Activated CD8-positive, alpha-beta T cell treated with anti-CD3 and anti-CD28 coated beads for 36 hours (primary cell): ENCODE measurements at places on chromosomes 5 and 9. TPM values are rescaled to one million over a fixed set of nuclear protein-coding genes. Genes with fewer than 3 reads are reported as not detected.

- peak overlapping the region; percentile 91 for H3K27ac ChIP-seq
- peak; percentile 78 for DNase-seq
Measured at GRCh38 chr5:35838370-35839042, 18.2 kb upstream of the IL7R start.

GRCh38 chr5:140189253-140189652 lies 14.3 kb downstream of the CYSTM1 start:
- no peak overlapping the region for H3K27ac ChIP-seq
- no peaks in the 10 kb centered on the region for H3K4me1 ChIP-seq
- no peaks in the 10 kb centered on the region for H3K36me3 ChIP-seq
- peaks cover 3% of the 10 kb centered on the region for H3K27me3 ChIP-seq
- H3K4me3 ChIP-seq: no peak overlapping the region

DNA sequence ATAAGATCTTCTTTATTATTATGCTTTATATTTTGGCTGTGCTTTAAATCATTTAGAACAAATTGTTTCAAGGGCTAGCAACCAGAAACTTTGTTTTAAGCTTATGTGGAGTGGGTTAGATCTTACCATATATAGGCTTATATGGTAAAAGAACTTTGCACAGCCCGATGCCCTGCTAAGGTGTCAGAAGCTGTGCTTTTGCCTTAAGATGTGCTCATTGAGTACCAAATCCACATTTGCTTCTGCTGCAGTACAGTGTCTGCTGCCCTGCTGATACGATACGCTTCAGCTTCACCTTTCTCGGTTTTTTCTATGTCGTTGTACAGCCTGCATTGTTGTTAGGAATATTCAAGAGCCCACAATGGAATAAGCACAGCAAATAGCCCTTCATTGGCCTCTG lies 34.8 kb downstream of the CD180 start:
- peak overlapping the region; percentile 10 for H3K27ac ChIP-seq
- peaks cover 18% of the 10 kb centered on the region for H3K36me3 ChIP-seq
- no peak for DNase-seq
- H3K4me1 ChIP-seq: peaks cover 59% of the 10 kb centered on the region
- H3K4me3 ChIP-seq: no peak overlapping the region

- peaks cover 57% of the 10 kb centered on the region for H3K36me3 ChIP-seq
- H3K4me1 ChIP-seq: peaks cover 62% of the 10 kb centered on the region
- H3K27ac ChIP-seq: peak overlapping the region; percentile 49
- DNase-seq: peak; percentile 42
Measured at GRCh38 chr5:32589942-32590869, 4.8 kb downstream of the SUB1 start.

DNA sequence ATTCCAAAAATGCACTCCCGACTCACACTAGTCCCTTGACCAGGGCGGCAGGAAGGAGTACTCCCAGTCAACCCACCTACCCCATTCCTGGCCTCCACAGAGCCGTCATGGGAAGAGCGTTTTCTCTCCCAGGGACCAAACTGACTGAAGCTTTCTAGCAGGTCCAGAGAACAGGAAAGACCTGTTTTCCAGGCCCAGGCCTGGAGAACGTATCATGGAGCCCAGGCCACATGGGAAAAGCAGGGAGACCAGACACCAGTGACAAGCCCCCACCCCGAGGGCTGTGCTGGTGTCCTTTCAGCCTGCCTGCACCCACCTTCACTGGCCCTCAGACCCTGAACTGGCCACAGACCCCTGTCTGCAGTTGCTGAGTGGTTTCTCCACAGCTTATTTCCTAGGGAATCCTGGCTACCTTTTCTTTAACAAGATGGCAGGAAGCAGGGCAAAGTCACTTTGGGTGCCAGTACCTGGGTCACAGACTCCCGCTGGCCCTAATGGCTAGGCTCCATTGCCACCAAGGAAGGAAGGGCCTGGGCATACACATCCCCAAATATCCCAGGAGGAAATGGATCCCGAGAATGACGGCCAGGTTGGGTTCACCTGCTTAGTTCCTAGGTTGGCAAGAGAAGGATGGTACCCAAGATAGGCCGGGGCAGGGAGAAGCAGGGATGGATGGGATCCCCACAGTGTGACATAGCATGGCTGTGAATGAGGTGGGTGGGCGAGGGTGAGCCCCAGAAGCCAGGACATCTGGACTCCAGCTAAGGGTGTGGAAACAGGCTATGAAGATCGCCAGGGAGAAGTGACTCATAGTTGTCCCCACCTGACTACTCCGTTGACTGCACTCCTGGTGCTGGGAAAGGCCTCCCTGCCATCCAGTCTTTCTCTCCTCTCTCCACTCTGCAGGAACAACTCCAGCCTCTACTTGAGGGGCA lies 12.2 kb downstream of the CCNI2 start:
- H3K27me3 ChIP-seq: no peaks in the 10 kb centered on the region
- H3K4me1 ChIP-seq: peaks cover 7% of the 10 kb centered on the region
- H3K36me3 ChIP-seq: no peaks in the 10 kb centered on the region
- H3K27ac ChIP-seq: no peak overlapping the region

DNA sequence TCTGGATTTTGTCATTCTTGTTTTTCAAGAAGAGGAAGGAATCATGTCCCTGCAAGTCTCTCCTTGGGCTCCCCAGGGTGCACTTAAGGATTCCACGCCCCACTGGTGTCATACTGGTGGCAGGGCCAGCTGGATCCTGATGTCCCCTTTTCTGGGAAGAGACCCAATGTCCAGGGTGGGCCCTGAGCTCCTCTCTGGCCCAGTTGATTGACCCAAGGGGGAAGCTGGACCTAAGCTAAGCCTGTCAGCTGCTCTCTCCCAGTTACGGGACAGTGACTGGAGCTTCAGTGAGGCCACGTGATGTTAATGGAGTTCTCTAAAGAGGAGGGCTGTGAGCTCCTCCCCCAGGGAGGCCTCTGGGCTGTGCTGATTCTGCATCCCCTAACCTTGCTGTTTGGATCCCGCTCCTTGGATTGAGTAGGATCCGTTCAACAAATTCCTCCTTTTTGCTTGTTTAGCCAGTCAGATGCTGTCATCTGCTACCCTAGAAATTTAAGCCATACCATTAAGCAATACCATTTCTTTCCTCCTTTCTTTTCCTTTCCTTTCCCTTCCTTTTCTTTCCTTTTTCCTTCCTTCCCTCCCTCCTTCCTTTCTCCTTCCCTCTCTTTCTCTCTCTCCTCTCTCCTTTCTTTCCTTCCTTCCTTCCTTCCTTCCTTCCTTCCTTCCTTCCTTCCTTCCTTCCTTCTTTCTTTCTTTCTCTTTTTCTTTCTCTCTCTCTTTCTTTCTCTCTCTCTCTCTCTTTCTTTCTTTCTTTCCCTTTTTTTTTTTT lies 17.2 kb downstream of the NKX2-5 start:
- H3K27me3 ChIP-seq: peaks cover 10% of the 10 kb centered on the region
- H3K4me3 ChIP-seq: no peak overlapping the region
- no peak overlapping the region for H3K27ac ChIP-seq
- DNase-seq: no peak

GRCh38 chr9:133371261-133371711 lies 4.6 kb downstream of the SURF4 start:
- no peaks in the 10 kb centered on the region for H3K27me3 ChIP-seq
- H3K27ac ChIP-seq: peak overlapping the region; percentile 98
- DNase-seq: peak; percentile 93
- peaks cover 74% of the 10 kb centered on the region for H3K36me3 ChIP-seq

GRCh38 chr5:7597059-7597642 lies 201.2 kb downstream of the ADCY2 start:
- H3K4me3 ChIP-seq: no peak overlapping the region
- H3K4me1 ChIP-seq: no peaks in the 10 kb centered on the region
- no peaks in the 10 kb centered on the region for H3K27me3 ChIP-seq
- DNase-seq: no peak

GRCh38 chr5:57303985-57304384 lies 130.1 kb downstream of the GPBP1 start:
- no peaks in the 10 kb centered on the region for H3K36me3 ChIP-seq
- H3K27ac ChIP-seq: no peak overlapping the region
- no peaks in the 10 kb centered on the region for H3K27me3 ChIP-seq
- no peak overlapping the region for H3K4me3 ChIP-seq
- peak; percentile 5 for DNase-seq
- H3K4me1 ChIP-seq: peaks cover 25% of the 10 kb centered on the region

DNA sequence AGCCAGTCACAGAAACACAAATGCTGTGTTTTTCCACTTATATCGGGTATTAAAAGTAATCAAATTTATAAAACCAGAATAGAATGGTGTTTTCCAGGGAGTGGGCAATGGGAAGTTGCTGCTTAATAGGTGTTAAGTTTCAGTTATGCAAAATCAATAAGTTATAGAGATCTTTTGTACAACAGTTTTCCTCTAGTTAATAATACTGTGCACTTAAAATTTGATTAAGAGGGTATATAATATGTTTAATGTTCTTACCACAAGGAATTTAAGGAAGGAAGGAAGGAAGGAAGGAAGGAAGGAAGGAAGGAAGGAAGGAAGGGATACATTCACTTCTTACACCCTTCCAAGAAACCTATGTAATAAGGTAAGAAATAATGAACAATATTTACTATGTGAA lies 867.7 kb upstream of the CDH6 start:
- H3K27me3 ChIP-seq: no peaks in the 10 kb centered on the region
- H3K36me3 ChIP-seq: no peaks in the 10 kb centered on the region
- no peaks in the 10 kb centered on the region for H3K4me1 ChIP-seq

DNA sequence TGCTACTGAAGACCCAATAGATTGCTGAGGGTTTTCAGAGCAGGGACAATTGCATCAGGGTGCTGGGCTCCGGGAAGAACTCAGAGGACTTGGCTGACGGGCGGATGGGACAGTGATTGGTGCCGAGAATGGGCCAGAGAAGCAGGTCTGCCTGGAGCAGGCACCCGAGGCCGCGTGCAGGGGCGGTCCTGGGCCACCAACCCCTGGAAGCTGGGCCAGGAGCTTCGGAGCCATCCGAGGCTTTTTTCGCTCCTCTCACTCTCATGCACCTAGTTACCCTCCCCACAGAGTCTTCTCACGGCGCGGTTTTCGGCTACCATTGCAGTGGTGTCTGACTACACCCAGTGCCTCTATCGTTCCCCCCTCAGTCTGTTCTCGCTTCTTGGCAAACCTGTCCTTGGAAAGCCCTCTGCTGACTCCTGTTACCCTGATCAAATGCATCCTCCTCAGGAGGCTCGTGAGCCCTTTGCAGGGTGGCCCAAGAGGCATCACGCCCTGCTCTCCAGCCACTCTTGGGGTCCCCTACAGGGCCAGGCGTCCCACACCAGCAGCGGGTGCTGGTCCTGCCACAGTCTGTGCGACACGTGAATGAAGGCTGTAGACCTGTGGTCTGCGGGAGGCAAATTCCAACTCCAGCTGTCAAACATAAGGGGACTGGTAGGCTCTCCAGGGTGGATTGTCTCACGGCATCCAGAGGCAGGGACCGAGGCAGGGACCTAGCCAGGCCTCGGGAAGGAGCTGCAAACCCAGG lies 1.2 kb upstream of the CLPTM1L start:
- H3K4me3 ChIP-seq: peak overlapping the region; percentile 80
- peaks cover 21% of the 10 kb centered on the region for H3K4me1 ChIP-seq
- peak overlapping the region; percentile 68 for H3K27ac ChIP-seq
- H3K27me3 ChIP-seq: no peaks in the 10 kb centered on the region
- DNase-seq: no peak

- DNase-seq: no peak
- peaks cover 21% of the 10 kb centered on the region for H3K4me1 ChIP-seq
- no peak overlapping the region for H3K27ac ChIP-seq
- no peaks in the 10 kb centered on the region for H3K36me3 ChIP-seq
- H3K27me3 ChIP-seq: peaks cover 52% of the 10 kb centered on the region
Measured at GRCh38 chr5:79727451-79728355, 38.1 kb downstream of the CMYA5 start.

- H3K27me3 ChIP-seq: no peaks in the 10 kb centered on the region
- H3K4me3 ChIP-seq: no peak overlapping the region
- peaks cover 80% of the 10 kb centered on the region for H3K4me1 ChIP-seq
- H3K27ac ChIP-seq: peak overlapping the region; percentile 35
Measured at GRCh38 chr5:68225188-68225910, 9.8 kb downstream of the PIK3R1 start.

GRCh38 chr9:18692268-18692667 lies 218.3 kb downstream of the ADAMTSL1 start:
- no peaks in the 10 kb centered on the region for H3K4me1 ChIP-seq
- DNase-seq: no peak
- no peak overlapping the region for H3K4me3 ChIP-seq
- H3K36me3 ChIP-seq: no peaks in the 10 kb centered on the region
- no peak overlapping the region for H3K27ac ChIP-seq
- H3K27me3 ChIP-seq: peaks cover 3% of the 10 kb centered on the region

GRCh38 chr5:76022611-76023010 lies 60.6 kb upstream of the SV2C start:
- no peaks in the 10 kb centered on the region for H3K36me3 ChIP-seq
- no peak overlapping the region for H3K4me3 ChIP-seq
- peaks cover 9% of the 10 kb centered on the region for H3K27me3 ChIP-seq
- no peaks in the 10 kb centered on the region for H3K4me1 ChIP-seq

- DNase-seq: no peak
- no peak overlapping the region for H3K4me3 ChIP-seq
- no peaks in the 10 kb centered on the region for H3K36me3 ChIP-seq
- H3K4me1 ChIP-seq: no peaks in the 10 kb centered on the region
- H3K27me3 ChIP-seq: no peaks in the 10 kb centered on the region
Measured at GRCh38 chr9:105283795-105284194, 39.3 kb downstream of the SLC44A1 start.

- H3K27me3 ChIP-seq: peaks cover 60% of the 10 kb centered on the region
- peak within 1 kb of the TSS; percentile 98 for H3K4me3 ChIP-seq
- peak within 1 kb of the TSS; percentile 89 for H3K27ac ChIP-seq
- DNase-seq: peak; percentile 89
Measured at GRCh38 chr5:173327948-173328843, at the start of gene STC2. Gene STC2, minus strand, starts transcription at chr5:173328414. Its CDS starts 221 bp downstream, at chr5:173328193.

- no peaks in the 10 kb centered on the region for H3K36me3 ChIP-seq
- no peaks in the 10 kb centered on the region for H3K27me3 ChIP-seq
- DNase-seq: no peak
- no peak overlapping the region for H3K27ac ChIP-seq
- H3K4me3 ChIP-seq: no peak overlapping the region
- no peaks in the 10 kb centered on the region for H3K4me1 ChIP-seq
Measured at GRCh38 chr9:108443741-108444140, 412.0 kb downstream of the ACTL7B start.

Gene SPATA24
- total RNA-seq: 4.4 TPM

Gene ERGIC1
- 56.1 TPM for total RNA-seq

Gene BRINP1
- total RNA-seq: not detected

Gene TMC1
- 0.38 TPM for total RNA-seq

Gene LECT2
- not detected for total RNA-seq

Gene TXNDC8
- not detected for total RNA-seq

Gene PCDHB2
- total RNA-seq: not detected

Gene LMX1B
- not detected for total RNA-seq

Gene PRDM12
- not detected for total RNA-seq

Gene ADRA1B
- not detected for total RNA-seq

Gene PLGRKT
- total RNA-seq: 26.6 TPM

Gene PARP8
- 42.9 TPM for total RNA-seq

Gene EGFL7
- total RNA-seq: 1.1 TPM

Gene SPAAR
- total RNA-seq: not detected
